ACHN (cell line): ENCODE measurements at places on chromosomes 7 and 10.

- peak; percentile 69 for DNase-seq
Observed at GRCh38 chr10:50224330-50224952, 26.9 kb downstream of the ASAH2 start.

- peak; percentile 68 for DNase-seq
Observed at GRCh38 chr7:35035511-35035961, 1.7 kb downstream of the DPY19L1 start.

- peak; percentile 52 for DNase-seq
Observed at GRCh38 chr7:121394709-121395140, 1.4 kb downstream of the FAM3C start.

DNA sequence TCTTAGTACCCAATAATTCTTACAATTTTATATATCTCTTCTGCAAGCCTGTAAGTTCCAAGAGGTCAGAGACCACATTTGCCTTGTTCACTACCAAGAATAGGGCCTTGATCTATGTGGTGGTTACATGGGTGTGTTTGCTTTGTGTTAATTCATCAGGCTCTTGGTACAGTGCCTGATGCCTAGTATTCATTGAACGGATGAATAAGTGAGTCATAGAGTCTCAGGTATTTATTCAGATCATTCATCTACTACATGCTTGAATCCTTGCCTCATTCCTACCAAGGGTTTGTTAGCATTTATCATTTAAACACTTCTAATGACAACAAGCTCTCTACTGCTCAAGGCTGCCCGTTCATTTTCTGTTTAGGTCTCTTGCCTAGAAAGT is 11.3 kb upstream of the SGPL1 start:
- DNase-seq: no peak

GRCh38 chr10:104441329-104442000 is 87.8 kb downstream of the CFAP58 start:
- DNase-seq: peak; percentile 73

GRCh38 chr7:96308253-96308949 is 13.5 kb downstream of the SLC25A13 start:
- no peak for DNase-seq

DNA sequence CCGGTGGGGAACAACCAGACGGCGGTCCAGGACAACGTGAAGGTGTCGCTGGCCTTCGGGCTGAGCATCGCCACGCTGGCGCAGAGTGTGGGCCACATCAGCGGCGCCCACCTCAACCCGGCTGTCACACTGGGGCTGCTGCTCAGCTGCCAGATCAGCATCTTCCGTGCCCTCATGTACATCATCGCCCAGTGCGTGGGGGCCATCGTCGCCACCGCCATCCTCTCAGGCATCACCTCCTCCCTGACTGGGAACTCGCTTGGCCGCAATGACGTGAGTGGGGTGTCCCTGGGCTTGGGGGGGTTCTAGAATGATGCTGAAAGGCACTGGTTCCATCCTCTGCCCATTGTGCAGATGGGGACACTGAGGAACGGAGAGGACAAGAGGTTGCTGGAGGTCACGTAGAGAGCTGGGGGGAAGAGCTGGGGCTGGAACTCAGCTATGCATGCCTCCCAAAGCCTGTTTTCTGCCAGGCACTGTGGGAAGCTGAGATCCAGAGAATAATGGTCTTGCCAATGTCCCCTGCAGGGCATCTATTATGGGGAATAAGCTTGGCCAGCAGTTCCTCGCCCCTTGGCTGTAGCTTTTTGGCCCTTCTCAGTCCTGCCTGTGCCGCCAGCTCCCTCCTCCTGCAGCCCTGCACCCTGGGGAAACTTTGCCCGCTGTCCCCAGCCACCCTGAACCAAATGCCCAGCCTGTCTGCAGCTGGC is 523 bp downstream of the AQP1 start:
- no peak for DNase-seq
